Activated CD4-positive, alpha-beta T cell treated with anti-CD3 and anti-CD28 coated beads, Interleukin-2, amount 10 ng/mL, durations not matched to agents 7 days and 5 days (primary cell): ENCODE measurements at places on chromosomes 7 and 10.
A peak's percentile ranks its signal among the peaks of the same experiment; 100 is the strongest.

GRCh38 chr7:105941596-105941995 lies 21.5 kb upstream of the CDHR3 start:
- DNase-seq, result no peak

GRCh38 chr10:11958956-11959355 lies 83.7 kb downstream of the UPF2 start:
- no peak for DNase-seq

- DNase-seq, result no peak
Measured at GRCh38 chr10:125205431-125205830, 45.1 kb upstream of the CTBP2 start.

GRCh38 chr7:66682350-66683093 lies 53.8 kb downstream of the KCTD7 start:
- DNase-seq, result no peak

DNA sequence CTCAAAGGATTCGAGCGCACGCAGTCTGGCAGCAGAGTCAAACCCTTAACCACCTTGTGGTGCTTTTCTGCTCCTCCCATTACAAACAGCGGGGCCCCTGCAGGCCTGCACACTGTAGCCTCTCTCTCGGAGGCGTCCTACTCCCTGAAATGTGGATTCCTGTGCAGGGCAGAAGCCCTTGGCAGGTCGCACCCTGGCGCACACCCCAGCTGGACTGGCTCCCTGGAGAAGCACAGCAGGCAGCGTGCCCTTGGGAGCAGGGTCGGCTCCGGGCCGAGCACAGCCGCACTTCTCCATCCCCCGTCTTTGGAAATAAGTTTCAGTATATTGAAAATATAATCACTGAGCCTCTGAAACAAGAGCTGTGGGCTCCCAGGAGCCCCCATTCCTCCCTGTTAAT lies 144.1 kb downstream of the C10orf105 start:
- no peak for DNase-seq

DNA sequence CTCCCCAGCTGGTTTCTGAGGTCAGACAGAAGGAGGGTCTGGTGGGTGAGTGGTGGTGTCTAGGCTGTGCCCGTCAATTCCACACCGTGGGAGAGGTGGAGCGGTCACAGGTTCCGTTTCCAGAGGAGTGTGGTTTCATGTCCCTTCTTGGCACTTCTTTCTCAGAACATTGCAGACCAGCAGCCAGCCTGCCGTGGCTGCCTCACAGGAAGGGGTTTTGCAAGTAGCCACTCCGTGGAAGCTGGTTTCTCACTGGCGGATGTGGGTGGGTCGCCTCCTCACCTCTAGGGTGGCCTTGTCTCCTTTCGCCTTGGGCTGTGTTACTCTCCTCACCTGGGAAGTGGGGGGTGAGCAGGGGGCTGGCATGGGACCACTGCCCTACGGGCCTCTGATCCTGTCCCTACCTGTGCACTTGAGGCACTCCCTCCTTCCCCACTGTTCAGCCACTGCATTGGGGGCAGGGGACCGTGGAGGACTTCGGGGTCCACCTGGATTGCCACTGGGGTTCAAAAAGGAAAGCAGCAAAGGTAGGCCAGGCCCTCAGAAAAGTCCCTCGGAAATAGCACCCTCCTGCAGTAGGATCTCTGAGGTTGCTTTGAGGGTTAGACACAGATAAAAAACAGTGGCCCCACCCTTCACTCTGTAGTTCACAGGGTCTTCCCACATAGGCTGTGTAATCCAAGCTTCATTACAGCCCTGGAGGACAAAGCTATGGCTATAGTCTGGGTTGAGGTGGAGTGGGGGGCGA lies 33.9 kb downstream of the TSPAN14 start:
- DNase-seq, result peak; percentile 78

DNA sequence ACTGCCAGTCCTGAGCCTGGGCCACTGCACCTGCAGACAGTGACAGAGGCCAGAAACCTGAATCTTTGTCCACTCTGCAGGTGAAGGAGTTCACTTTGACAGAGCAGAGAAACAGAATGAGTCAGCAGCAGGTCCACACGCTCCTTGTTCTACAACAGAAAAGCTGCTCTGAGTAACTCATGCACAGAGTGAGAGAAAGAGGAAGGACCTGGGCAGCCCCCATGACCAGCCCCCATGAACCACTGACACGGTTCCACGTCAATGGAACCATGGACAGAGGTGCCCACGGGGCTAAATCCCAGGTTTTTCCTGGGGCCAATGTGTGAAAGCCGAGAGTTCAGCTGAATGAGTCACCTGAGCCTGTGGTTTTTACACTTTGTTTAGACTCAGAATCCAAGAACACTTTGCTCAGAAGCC lies 40.8 kb upstream of the CTBP2 start:
- DNase-seq, result no peak

GRCh38 chr7:93044147-93044810 lies 73.5 kb downstream of the SAMD9 start:
- DNase-seq, result no peak
